Inflammatory macrophage treated with lipopolysaccharide for 1 hour (primary cell): ENCODE measurements at places on chromosomes 1 and 21.
A peak's percentile ranks its signal among the peaks of the same experiment; 100 is the strongest.

DNA sequence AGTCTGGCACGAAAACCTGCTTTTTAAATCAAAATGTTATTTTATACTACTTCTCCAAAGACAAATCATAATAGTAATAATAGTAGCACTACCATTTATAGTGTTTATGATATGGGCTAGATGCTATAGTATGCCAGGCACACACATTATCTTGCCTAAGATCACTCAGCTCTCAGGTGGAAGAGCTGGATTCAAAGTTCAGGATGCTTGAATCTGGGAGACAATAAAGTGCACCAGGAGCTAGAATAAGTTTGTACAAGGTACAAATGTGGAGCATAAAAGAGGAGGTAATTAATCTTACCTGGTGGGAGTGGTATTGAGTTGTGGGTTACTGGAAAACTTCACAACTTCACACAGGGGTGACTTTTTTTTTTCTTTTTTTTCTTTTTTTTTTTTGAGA, 10.0 kb upstream of the ELOVL1 start:
- no peak for DNase-seq

DNA sequence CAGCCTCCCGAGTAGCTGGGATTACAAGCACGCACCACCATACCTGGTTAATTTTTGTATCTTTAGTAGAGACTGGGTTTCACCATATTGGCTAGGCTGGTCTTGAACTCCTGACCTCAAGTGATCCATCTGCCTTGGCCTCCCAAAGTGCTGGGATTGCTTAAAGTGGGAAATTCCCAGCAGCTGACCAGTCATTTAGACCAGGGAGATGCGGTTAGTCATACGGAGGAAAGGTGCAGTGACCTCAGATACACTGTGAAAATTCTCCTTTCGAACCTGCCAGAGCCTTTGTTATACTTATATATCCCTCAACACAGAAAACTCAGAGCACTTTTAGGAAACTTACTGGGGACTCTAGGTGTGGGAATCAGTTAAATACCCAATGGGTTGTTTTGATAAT, 39.6 kb downstream of the MAP10 start:
- no peak for DNase-seq

- no peak for DNase-seq
Observed at GRCh38 chr1:91578320-91579109, 77.9 kb downstream of the CDC7 start.

DNA sequence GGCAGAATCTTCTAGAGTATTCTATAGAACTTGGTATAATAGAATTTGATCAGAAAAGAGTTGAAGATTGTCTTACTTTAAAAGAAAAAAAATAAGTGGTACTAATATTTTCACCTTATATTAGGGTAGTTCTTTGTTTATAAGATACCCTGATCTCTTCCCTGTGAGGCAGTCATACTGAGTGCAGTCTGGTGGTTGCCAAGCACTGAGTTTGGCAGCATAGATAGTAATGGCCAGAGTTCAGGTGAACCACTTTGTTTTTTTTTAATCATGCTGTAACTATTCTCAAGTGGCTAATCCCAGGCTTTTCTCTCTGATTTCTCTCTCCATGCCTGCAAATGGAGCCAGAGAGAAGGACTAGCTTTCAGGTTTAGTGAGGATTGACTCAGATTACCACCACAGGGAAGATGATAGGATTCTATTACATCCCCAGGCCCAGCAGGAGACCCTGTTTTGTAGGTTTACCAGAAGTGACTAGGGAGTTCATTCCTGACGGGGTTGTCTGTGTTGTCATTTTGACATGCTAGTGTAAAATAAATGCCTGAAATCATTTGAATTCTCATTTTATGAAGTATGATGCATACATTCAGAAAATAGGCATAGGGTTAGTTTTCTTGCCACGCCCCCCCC, 16.7 kb downstream of the KDM1A start:
- no peak for DNase-seq

- peak; percentile 59 for DNase-seq
Observed at GRCh38 chr1:90133133-90133532, 138.2 kb downstream of the ZNF326 start.

GRCh38 chr1:111653709-111654108, 34.1 kb downstream of the RAP1A start:
- peak; percentile 18 for DNase-seq

DNA sequence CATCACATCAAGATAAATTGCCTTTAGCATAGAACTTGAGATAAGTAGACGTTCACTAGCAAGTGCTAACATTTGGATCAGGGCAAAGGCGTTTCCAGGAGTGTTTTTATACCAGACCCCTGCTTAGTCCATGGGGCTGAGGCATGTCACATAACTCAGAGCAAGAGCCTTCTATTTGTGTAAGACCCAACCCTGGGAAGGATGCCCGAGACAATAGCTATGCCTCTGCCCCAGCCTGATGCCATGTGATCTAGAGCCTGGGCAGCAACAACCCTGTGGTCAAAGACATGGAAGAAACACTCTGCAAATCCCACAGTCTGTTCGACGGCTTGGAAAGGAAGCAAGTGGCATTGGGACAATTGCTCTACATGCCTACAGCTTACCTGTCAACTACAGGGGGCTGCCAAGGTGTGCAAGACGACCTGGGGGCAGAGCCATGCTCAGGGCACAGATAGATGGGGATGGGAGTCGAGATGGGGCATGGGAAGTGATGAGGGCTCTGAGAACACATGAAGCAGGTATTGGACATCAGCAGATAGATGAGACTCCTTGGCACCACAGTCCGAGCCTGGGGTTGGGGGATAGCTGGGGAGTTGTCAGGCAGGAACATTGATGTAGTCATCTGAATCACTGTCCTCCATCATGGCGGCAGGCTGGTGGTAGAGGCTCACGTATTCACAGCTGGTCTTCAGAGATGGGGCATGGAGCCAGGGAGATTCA, 7.3 kb downstream of the IL24 start:
- DNase-seq, result no peak

DNA sequence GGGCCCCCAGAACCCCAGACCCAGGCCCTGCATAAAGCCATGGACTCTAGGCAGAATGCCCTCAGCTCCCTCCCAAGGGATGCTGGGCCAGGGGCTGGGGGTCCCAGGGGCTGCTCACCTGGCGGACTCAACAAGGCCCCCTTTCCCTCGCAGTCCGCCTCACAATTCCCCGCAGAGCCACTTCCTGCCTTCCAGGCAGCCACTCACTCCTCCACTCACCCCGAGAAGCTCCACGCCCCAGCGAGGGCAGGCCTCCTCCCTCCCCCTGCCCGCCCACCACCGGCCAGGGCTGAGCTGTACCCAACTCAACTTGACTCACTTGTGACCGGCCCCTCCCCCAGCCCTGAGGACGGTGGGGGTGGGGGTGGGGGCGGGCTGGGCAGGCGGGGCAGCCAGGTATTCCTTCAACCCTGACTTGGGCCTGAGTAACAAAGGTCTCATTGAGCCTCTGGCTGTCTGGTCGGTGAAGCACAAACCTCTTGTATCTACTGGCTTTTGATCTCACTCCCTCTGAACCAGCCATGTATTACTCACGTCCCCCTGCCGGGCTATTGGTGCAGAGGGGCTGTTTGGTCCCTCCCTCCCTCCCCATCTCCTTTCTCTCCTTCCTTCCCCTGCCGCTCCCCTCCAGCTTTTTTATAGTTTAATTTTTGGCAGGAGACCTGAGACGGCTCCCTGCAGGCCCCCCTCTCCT, 5.9 kb downstream of the BLACAT1 start:
- DNase-seq, result no peak

- DNase-seq, result no peak
Observed at GRCh38 chr1:233005156-233005555, 54.7 kb downstream of the NTPCR start.

DNA sequence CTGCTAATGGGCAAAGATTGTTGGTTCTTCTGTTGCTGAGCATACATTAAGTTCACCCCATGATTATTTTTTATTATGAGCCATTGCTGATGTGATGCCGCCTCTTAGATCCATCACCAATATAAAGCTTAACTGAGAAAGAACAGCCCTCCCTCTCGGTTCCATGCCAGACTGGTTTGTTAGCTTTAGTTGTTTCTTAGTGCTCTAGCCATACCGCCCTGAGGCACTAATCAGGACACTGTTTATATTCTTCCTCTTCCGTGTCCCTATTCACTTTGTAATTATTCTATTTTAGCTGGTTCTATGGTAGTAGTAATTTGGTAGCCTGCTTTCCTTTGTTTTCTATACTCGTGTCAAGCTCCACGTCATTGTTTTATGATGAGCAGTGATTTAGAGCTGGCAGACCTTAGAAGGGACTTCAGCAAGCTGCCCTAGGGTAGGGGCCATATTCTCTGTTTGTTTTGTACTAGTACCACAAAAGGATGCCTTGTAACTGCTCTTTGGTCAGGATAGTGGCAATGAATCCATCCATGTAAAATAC, 27.3 kb upstream of the PDPN start:
- DNase-seq, result no peak

- DNase-seq, result no peak
Observed at GRCh38 chr1:50208315-50208714, 99.6 kb downstream of the ELAVL4 start.

- no peak for DNase-seq
Observed at GRCh38 chr1:213369465-213369864, 318.4 kb downstream of the RPS6KC1 start.

DNA sequence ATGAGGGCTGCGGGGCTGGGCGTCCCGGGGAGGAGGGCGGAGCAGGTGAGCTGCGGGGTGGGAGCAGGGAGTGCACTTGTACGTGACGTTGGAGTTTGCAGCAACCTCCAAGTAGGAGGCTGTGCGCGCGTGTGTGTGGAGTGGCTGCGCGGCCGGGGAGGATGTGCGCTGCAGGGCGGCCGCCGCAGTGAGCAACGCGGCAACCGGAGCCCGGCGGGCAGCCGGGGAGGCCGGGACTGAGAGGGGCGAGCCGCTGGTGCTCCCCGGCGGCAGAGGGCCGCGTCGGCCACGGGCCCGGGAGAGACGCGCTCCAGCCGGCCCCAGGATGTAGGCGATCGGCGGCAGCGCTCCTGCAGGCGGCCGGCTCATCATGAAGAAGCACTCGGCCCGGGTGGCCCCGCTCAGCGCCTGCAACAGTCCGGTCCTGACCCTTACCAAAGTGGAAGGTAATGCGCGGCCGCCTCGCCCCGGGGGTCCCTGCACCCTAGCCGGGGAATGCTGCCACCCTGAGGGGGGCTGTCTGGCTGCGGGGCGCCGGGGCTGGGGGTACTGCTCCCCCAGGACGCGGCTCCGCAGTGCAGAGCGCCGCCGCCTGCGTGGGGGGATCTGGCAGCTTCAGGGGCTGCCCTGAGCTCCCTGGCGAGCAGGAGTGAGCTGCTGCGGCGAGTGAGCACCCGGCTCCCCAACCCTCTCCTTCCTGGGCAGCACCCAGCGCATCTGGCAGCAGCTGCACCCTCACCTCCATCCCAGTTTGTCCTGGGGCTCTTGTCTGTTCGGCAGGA, 158.9 kb upstream of the COA6 start:
- peak; percentile 60 for DNase-seq

DNA sequence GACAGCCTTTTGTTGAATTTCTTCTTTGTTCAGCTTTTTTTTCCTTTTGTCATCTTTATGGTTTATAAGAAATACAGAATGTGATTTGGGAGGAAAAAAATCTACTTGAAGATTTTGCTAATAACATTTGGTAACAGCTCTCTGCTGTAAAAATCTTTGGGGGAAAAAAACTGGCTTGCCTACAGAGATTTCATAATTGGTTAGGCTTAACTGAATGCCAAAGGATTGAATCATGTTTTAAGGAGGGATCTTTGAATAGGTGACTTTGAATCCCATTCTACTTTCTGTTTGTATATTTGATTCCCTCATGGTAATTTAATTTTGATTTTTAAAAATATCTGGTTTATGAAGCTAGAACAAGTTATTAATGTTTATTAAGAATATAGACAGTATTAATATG, 3.2 kb downstream of the BTF3L4 start:
- DNase-seq, result no peak

- DNase-seq, result no peak
Observed at GRCh38 chr1:92031281-92032110, 1.7 kb downstream of the EPHX4 start.

- peak; percentile 65 for DNase-seq
Observed at GRCh38 chr1:42442662-42443061, 13.2 kb downstream of the ZMYND12 start.

DNA sequence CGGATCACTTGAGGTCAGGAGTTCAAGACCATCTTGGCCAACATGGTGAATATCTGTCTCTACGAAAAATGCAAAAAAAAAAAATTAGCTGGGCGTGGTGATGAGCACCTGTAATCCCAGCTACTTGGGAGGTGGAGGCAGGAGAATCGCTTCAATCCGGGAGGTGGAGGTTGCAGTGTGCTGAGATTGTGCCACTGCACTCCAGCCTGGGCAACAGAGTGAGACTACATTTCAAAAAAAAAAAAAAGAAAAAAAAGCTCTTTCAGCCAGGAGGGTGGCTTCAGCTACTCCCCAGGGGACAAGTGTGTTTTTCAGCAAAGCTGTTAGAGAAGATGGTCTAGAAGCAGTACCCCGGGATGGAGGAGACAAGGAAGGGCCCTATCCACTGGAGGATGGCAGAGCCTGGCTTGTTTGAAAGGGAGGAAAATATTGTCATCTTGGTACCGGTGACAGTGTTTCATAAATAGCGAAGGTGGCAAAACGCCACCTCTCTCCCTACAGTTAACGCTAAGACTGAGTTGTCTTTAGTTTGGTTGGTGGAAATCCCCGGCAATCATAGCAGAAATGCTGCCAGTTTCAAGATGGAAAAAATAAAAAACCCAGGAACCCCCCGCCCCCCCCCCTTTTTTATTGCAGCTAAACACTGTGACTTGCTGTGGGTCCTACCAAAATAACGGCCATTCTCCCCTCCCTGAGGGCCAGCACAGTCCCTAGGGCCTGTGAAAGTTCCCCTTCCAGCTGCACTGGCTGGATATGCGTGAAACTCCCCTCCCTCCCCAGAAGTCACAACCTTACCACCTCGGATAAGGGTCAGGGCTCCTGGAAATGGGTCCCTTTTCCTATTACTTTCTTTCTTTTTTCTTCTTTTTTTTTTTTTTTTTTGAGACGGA, 3.5 kb downstream of the PIK3CD start:
- no peak for DNase-seq

GRCh38 chr1:55375617-55376258, 160.6 kb upstream of the USP24 start:
- DNase-seq, result peak; percentile 31

DNA sequence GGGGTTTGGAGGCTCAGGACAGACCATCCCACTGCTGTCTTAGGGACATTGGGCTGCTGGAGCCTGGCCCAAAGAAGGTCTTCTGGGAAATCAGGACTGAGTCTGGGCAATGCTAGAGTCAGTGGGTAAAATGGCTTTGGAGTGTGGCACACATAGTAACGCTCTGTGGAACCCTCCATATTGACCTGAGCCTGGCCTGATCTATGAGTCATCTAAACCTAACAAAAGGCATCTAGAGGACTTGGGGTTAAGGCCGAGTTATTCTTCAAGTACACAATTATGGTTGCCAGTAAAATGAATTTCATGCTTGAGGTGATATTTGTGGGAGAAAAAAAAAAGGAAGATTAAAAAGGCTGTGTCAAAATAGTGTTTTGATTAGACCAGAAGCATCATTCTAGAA, 77.7 kb downstream of the ST6GALNAC5 start:
- DNase-seq, result no peak

- no peak for DNase-seq
Observed at GRCh38 chr1:10678852-10679251, 117.6 kb downstream of the CASZ1 start.

- DNase-seq, result peak; percentile 79
Observed at GRCh38 chr1:157085421-157085820, 14.2 kb downstream of the ETV3L start.

GRCh38 chr1:115430441-115431158, 92.6 kb upstream of the NGF start:
- DNase-seq, result no peak
